Adrenal gland (tissue), 19 donors: ENCODE measurements at places on chromosomes 3 and 15. TPM values are rescaled to one million over a fixed set of nuclear protein-coding genes. Genes with fewer than 3 reads are reported as not detected.

- no peaks in the 10 kb centered on the region for H3K27me3 ChIP-seq
- DNase-seq, result no peak
- no peak overlapping the region for H3K27ac ChIP-seq
Observed at GRCh38 chr3:113254171-113254947, 43.0 kb downstream of the BOC start.

- H3K36me3 ChIP-seq, result no peaks in the 10 kb centered on the region
- no peak overlapping the region for H3K4me3 ChIP-seq
- DNase-seq, result no peak
Observed at GRCh38 chr15:40930430-40931299, 1.5 kb downstream of the DLL4 start.

DNA sequence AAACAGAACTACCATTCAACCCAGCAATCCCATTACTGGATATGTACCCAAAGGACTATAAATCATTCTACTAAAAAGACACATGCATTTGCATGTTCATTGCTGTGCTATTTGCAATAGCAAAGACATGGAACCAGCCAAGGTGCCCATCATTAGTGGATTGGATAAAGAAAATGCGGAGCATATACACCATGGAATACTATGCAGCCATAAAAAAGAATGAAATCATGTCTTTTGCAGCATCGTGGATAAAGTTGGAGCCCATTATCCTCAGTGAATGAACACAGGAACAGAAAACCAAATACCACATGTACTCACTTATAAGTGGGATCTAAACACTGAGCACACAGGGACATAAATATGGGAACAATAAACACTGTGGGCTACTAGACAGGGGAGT is 43.1 kb upstream of the TIMP4 start:
- H3K4me1 ChIP-seq, result no peaks in the 10 kb centered on the region
- H3K36me3 ChIP-seq, result no peaks in the 10 kb centered on the region
- no peak overlapping the region for H3K4me3 ChIP-seq
- H3K27me3 ChIP-seq, result no peaks in the 10 kb centered on the region
- no peak for DNase-seq

Gene INSYN1
- total RNA-seq, result 1.6 TPM

Gene KNG1
- not detected for total RNA-seq
